Regular cardiac myocyte (primary cell): ENCODE measurements at places on chromosomes 3 and 15. TPM values are rescaled to one million over a fixed set of nuclear protein-coding genes. Genes with fewer than 3 reads are reported as not detected.

The HACD3 gene
- total RNA-seq, result 91.3 and 104 TPM in 2 replicates

The SNRPN gene
- 109 and 186 TPM in 2 replicates for total RNA-seq

The TRPM1 gene
- under 0.01 TPM in 1 of 2 replicates, not detected in the other for total RNA-seq

The PLA2G4D gene
- under 0.01 TPM in 1 of 2 replicates, not detected in the other for total RNA-seq

The FSTL1 gene
- total RNA-seq, result 960 and 2,112 TPM in 2 replicates

The MESP1 gene
- 0.19 and 0.28 TPM in 2 replicates for total RNA-seq

The LXN gene
- 120 and 135 TPM in 2 replicates for total RNA-seq

The WNT5A gene
- 36.4 and 78.6 TPM in 2 replicates for total RNA-seq

The AADACL2 gene
- not detected in 2 replicates for total RNA-seq

The DUOXA2 gene
- not detected in 2 replicates for total RNA-seq

The ADAMTSL3 gene
- 0.38 and 1.7 TPM in 2 replicates for total RNA-seq

The MYO1E gene
- 63.6 and 196 TPM in 2 replicates for total RNA-seq

The PRSS50 gene
- not detected in 2 replicates for total RNA-seq

The LINGO1 gene
- 0.19 and 0.28 TPM in 2 replicates for total RNA-seq

The SLC22A14 gene
- total RNA-seq, result 0.28 TPM in 1 of 2 replicates, not detected in the other

The LRRC2 gene
- 3.6 and 5.4 TPM in 2 replicates for total RNA-seq

The C3orf22 gene
- total RNA-seq, result not detected in 2 replicates

The PAK6 gene
- 0.56 TPM in 1 of 2 replicates, not detected in the other for total RNA-seq

The RLBP1 gene
- not detected in 2 replicates for total RNA-seq

The GASK1A gene
- total RNA-seq, result 1.9 and 2.3 TPM in 2 replicates
